Stimulated activated CD4-positive, alpha-beta T cell treated with anti-CD3 and anti-CD28 coated beads, Interleukin-1b, Interleukin-23, amount 100 ng/mL, for 1 hour (primary cell): ENCODE measurements at places on chromosomes 3 and 15.

- DNase-seq: no peak
Measured at GRCh38 chr3:34073111-34073510, 274.7 kb downstream of the PDCD6IP start.

DNA sequence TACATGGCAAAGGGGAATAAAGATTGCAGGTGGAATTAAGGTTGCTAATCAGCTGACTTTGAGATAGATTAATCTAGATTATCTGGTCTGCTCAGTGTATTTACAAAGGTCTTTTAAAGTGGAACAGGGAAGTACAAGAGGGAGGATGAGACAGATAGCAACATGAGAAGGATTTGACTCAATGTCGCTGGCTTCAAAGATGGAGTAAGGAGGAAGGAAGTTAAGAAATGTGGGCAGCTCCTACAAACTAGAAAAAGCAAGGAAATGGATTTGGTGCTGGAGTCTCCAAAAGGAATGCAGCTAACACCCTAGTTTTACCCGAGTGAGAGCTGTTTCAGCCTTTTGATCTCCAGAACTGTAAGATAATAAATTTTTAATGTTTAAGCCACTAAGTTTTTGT, 180.7 kb upstream of the TTC14 start:
- no peak for DNase-seq

DNA sequence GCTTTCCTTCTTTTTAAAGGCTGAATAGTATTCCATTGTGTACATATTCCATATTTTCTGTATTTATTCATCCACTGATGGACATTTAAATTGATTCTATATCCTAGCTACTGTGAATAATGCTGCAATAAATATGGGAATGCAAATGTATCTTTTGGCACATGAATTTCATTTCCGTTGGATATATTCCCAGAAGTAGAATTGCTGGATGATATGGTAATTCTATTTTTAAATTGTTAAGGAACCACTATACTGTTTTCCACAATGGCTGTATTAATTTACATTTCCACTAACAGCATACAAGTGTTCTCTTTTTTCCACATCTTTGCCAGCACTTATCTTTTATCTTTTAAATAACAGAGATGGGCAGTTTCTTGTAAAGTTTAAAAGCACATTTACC, 302.7 kb downstream of the CTNNB1 start:
- no peak for DNase-seq

DNA sequence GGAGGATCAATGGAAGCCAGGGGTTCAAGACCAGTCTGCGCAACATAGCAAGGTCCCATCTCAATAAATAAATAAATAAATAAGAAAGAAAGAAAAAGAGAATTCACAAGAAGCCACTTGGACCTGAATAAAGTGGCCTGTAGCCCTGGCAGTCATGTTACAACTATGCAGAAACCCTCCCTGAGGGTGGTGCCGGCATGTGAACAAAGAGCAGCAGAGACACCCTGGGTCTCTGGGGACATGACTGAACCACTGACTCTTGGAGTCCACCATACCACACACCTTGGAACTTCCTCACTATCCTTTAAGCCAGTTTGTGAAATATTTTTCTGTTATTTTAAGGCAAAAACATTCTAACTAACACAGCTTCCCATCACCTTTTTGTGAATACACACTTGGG, 93.0 kb downstream of the MEIS2 start:
- DNase-seq: no peak

- no peak for DNase-seq
Measured at GRCh38 chr3:60313951-60314461, 937.2 kb downstream of the FHIT start.

GRCh38 chr15:96354731-96355567, 24.4 kb downstream of the NR2F2 start:
- DNase-seq: no peak

DNA sequence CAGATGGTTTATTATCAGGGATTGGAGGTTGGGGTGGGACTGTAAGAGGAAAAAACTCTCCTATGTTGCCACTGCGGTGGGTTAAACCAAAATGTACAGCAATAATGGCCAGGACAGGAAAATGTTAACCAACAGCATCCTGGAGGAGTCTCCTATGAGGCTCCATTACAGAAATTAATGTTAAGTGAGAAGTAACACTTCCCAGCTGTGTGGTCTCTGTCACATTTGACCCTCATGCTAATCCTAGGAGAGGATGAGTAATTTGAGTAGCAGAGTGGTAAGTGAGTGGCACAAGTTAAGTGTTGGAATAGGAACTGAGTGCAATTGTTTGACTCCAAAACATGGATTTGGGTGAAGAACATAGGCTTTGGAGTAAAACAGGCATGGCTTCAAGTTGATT, 39.0 kb downstream of the ARHGEF3 start:
- no peak for DNase-seq

GRCh38 chr3:172106989-172107388, 67.6 kb downstream of the FNDC3B start:
- peak; percentile 9 for DNase-seq

GRCh38 chr3:152269831-152270734, 1.4 kb downstream of the MBNL1 start:
- DNase-seq: no peak

DNA sequence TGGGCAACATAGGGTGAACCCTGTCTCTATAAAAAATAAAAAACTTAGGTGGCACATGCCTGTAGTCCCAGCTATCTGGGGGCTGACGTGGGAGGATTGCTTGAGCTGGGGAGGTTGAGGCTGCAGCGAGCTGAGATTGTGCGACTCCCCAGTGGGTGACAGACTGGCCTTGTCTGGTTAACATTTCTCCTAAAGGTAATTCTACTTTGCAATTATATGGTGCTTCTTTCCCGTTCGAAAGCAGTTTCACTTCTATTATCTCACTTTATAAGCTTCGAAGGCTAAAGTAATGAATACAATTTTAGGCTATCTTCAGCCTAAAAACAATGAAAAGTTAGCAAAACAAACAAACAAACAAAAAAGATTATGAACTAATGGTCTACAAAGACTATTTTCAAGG, 35.3 kb downstream of the COMMD2 start:
- DNase-seq: no peak

- DNase-seq: no peak
Measured at GRCh38 chr3:132786890-132787289, 64.7 kb upstream of the NPHP3 start.

DNA sequence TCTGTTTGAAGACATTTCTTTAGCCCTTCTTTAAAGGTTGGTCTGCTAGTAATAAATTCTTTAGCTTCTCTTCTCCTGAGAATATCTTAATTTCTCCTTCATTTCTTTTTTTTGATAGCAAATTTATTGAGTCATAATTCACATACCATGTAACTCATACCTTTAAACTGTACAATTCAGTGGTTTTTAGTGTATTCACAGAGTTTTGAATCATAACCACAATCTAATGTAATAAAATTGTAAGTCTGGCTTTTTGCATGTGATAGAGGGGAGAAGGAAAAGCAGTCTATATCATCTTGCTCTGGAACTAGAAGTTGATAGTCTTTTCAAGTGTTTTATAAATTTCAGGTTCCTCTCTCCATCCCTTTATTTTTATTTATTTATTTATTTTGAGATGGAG, 81.3 kb downstream of the APBA2 start:
- DNase-seq: no peak

- no peak for DNase-seq
Measured at GRCh38 chr3:190579514-190580137, 65.7 kb downstream of the IL1RAP start.

DNA sequence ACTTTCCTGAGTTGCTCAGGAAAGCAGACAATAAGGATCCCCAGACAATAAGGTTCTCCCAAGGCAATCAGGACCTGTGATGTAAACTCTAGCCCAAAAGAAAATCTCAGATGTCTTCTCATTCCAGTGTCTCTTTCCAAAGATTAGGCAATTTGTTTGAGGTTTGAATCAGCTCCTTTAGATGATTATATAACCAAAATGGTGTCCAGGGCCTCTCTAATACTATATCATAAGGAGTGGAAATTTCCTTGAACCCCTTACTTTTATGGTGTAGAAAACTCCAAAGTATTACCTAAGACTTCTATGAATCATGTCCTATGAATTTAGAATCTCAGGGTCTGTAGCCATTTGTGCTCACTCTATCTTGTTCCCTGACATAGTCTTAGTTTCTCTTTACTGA, 65.9 kb downstream of the GPR176 start:
- no peak for DNase-seq

DNA sequence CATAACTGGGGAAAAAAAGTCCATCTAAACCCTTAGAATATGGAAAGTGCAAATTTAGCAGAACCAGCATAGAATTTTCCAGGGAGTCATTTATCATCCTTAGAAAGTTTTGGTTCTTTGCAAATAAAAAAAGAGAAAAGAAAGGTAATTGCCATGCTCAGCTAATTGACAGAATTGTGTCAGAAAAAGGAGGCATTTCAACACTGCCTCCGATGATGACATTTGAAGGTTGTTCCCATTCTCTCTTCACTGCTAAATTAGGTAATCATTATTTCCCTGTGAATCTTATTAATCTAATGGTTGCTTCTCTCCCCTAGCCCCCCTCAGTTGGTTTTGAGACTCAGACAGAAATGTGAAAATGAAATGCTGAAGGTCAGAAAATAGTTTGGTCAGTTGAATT, 139.2 kb downstream of the PDCD6IP start:
- DNase-seq: no peak

GRCh38 chr3:61687663-61688306, 126.4 kb downstream of the PTPRG start:
- DNase-seq: no peak

DNA sequence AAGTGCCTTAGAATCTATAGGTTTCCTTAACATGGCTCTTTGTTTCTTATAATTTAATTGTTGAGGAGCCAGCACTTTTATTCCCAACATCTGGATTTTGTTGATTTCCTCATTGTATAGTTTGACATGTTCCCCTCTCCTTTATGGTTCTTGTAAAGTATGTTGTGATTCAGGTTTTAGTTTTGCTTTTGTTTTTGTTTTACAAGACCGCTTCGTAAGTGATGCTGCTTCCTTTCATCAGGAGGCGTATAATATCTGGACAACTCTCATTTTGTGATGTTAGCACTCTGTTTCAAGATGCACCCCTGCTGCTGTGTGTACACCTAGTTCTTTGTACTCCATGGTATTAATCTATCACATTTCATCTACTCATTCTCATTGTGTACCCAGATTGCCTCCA, 48.7 kb downstream of the SLC49A4 start:
- no peak for DNase-seq

- no peak for DNase-seq
Measured at GRCh38 chr3:39982665-39983357, 173.4 kb downstream of the MYRIP start.

- DNase-seq: no peak
Measured at GRCh38 chr15:83561661-83562060, 92.3 kb upstream of the ADAMTSL3 start.

DNA sequence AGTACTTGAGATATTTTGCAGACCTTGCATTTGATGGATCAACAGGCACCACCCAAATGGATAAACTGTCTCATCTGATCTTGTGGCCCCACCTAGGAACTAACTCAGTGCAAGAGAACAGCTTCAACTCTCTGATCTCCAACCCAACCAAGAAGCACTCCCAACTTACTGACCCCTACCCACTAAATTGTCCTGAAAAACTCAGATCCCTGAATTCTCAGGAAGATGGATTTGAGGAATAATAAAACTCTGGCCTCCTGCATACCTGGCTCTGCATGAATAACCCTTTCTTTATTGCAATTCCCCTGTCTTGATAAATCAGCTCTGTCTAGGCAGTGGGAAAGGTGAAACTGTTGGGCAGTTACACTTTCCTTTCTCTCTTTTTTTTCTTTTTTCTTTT, 247.9 kb downstream of the ZPLD1 start:
- DNase-seq: no peak

GRCh38 chr3:9697892-9698291, 5.7 kb upstream of the CPNE9 start:
- DNase-seq: no peak

GRCh38 chr3:37970802-37971201, 19.8 kb upstream of the VILL start:
- DNase-seq: no peak

DNA sequence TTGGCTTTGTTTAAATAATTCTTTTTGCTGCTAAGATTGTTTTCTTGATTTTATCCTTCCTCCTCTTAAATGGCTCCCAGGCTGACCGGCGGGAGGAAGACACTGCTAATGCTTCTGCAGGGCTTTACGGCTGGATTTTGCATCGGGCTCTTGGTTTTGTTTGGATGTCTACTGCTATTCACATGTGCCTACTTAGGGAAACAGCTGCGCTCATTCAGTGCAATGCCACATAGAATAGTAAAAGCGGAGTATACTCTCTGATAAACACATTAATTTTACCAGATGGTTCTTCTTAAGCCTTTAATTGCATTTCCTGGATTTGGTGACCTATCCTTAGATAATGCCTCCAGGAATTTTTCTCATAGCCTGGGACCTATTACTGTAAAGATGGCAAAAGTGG, 146.6 kb downstream of the THSD4 start:
- DNase-seq: no peak

GRCh38 chr3:98812851-98813374, 49.8 kb downstream of the ST3GAL6 start:
- no peak for DNase-seq

DNA sequence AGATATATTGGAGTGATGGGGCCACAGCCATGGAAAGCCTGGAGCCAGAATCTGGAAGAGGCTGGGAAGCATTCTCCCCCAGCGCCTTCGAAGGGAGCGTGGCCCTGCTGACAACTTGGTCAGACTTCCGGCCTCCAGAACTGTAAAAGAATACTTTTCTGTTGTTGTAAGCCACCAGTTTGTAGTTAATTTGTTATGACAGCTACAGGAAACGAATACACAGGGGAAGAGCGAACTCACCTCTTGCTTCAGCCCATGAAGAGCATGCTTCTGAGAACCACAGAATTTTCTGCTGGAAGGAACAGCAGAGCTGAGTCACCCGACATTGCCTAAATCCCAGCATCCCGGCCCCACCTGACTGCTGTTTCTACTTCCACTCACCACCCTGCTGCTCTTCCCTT, 501.7 kb downstream of the SHQ1 start:
- no peak for DNase-seq

DNA sequence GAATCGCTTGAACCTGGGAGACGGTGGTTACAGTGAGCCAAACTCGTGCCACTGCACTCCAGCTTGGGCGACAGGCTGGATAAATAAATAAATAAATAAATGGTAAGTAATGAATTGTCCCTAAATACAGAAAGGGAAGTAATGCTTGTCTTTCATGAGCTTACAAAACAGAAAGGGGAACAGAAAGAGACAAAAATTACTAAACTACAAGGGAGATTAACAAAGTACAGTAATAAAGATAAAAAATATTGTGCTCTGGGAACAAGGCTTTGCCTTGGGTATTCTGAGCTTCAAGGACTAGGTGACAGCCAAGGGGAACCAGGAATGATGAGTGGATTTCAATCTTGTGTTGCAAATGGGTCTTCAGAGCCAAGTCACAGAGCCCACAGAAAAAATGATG, 9.2 kb upstream of the HLTF start:
- no peak for DNase-seq

GRCh38 chr3:128068156-128068620, 16.0 kb downstream of the SEC61A1 start:
- DNase-seq: no peak

DNA sequence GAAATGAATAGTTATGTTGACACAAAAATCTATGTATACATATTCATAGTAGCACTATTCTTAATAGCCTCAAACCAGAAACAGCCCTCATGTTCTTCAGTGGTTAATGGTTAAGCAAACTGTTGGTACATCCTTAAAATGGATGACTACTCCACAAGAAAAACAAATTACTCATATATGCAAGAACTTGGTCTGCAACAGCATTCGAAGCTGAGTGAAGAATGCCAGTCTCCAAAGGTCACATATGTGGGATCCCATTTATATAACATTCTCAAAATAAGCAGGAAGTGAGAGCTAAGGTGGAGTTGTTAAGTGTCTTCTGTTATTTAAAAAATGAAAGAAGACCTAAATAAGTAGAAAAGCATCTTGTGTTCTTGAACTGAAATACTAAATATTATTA, 365.7 kb downstream of the GABRG3 start:
- DNase-seq: no peak

GRCh38 chr3:161413127-161413854, 42.0 kb upstream of the SPTSSB start:
- DNase-seq: no peak
